ENCODE measurements at places on chromosomes 16 and 17.

GRCh38 chr16:592518-593306, 2.8 kb downstream of the RAB40C start:
- no peak for DNase-seq

DNA sequence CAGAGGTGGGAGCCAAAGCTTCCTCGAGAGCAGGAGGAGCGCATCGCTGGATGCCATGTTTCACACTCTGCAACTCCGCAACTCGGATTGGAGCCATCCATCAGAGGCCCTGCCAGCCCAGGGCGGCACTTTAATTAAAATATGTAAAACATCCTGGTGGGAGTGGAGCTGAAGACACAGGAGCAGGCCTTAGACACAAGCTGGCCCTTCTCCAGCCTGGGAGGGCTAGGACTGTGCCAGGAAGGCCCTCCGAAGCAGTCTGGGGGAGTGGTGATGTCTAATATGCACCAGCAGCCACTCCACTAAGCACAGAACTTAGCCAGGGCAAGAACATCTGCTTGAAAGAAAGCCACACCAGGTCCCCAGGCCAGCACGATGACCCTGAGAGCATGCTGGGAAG, 5.8 kb upstream of the CCDC182 start:
- no peak for DNase-seq

- no peak for DNase-seq
Measured at GRCh38 chr17:2724784-2725164, 13.2 kb upstream of the CLUH start.

DNA sequence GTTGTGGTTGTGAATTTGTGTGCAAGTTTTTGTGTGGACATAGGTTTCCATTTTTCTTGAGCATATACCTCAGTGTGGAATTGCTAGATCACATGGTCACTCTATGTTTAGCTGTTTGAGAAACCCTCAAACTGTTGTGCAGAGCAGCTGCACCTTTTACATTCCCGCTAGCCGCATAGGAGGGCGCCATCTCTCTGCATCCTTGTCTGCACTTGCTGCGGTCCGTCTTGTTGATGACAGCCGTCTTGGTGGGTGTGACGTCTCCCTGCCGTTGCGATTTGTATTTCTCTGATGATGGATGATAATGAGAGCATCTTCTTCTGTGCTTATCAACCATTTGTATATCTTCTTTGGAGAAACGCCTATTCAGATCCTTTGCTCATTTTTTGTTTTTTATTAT, 25.1 kb upstream of the IL17C start:
- no peak for DNase-seq
